Fibroblast of skin of left biceps (primary cell): ENCODE measurements at places on chromosomes 13 and 19.
A peak's percentile ranks its signal among the peaks of the same experiment; 100 is the strongest.

DNA sequence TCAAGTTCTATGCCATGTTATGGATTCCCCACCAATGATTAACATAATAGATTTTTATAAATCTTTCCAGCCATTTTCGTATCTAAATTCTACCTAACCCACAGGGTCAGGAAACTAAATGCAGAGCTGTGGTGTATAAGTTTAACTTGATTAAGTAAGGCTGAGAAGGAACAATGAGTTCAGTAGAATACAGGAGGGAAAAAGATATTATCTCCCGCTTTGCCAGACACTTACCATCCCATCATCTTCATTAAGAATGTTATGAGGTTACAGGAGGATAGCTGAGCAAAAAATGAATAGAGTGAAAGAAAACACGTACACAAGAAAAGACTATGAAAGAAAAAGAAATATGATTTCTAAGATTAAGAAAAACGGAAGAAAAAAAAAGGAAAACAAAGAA lies 27.1 kb downstream of the N4BP2L2 start:
- no peak for DNase-seq

- no peak for DNase-seq
Measured at GRCh38 chr13:40961214-40961613, 57.9 kb downstream of the ELF1 start.

DNA sequence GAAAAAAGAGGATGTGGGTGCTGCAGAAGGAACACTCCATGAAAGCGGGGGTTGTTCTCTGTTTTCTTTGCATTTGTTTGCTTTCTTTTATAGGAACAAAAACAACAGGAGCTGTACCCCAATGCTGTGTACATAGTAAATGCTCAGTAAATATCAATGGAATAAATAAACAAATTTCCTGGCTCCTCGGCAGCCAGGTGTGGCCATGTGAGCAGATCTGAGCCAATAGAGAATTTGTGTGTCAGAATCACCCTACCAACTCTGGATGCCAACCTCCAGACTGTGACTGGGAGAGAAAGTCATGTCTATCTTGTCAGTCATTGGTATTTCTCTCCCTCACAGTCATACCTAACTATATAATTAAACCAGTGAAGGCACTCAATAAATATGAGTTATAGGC lies 10.6 kb upstream of the CLPP start:
- no peak for DNase-seq

DNA sequence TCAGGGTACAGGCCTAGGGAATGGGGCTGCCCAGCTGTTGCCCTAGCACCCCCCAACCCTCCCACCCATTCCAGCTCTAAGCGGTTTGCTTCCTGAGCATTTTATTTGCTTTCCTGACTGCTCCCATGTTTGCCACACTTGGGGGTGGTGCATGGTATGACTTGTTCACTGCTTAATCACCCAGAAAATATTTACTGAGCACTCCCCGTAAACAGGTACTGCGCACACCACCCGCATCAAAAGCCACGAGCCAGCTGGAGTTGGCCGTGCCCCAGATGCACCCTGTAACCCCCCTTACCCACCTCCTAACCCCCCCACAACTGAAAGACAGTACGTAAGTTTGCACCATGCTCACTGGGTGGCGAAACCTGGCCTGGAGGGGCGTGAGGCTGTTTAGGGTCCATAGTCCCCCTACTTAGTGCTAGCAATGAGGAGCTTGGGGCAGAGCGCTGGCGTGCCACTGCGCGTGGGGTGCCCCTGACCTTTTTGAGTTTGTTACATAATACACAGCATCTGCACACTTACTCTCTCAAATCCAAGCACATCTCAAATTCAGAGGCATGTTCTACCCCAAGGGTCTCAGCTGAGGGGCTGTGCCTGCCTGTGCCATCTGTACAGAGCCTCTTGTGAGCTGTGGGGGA lies 29.8 kb downstream of the DPF1 start:
- no peak for DNase-seq

GRCh38 chr19:30255791-30256495 lies 116.2 kb upstream of the ZNF536 start:
- no peak for DNase-seq

DNA sequence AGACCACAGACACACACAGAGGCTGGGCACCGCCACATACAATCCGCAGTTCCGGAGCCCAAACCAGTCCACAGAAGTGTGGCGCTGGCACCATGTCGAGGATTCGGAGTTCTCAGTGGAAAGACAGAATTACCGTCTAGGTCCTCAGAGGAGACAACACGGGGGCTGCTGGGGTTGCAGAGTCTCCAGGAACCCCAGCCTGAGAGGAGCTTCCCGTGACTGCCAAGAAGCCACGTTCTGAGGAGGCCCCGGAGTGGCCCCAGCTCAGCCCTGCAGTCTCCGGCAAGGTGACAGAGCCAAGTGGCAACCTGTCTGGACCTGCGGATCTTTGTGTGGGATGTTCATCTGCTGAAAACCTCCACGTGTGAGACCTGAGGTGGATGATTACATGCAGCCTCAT lies 7.3 kb upstream of the ADPRHL1 start:
- DNase-seq: no peak

- no peak for DNase-seq
Measured at GRCh38 chr13:95858286-95859075, 181.5 kb downstream of the DNAJC3 start.

DNA sequence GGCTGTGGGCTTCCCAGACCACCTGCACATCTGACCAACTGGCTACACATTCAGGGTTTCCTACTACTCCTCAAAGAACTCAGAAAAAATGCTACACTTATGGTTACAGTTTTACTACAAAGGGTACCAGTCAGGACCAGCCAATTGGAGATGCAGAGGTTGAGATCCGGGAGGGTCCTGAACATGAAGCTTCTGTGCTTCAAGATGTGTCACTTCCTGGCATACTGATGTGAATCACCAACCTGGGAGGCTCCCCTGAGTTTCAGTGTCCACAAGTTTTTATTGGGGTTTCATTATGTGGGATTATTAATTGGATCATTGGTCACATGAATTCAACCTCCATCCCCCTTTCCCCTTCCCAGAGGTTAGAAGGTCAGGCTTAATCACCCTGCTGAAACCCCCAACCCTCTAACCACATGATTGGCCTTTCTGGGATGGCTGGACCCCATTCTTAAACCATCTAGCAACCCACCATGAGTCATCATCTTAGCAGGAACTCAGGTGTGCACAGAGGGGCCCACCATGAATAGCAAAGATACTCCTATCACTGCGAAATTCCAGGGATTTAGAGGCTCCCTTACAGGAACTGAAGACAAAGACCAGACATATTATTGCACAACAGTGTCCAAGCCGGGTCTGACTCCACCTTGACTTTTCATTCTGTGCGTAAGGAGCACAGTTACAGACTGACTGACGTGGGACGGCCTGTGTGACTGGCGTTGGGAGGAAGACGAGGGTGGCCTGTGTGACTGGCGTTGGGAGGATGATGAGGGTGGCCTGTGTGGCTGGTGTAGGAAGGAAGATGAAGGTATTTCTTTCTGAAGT lies 90.7 kb downstream of the ATP8A2 start:
- no peak for DNase-seq

- DNase-seq: no peak
Measured at GRCh38 chr13:44206434-44206833, 167.2 kb upstream of the SERP2 start.

- DNase-seq: no peak
Measured at GRCh38 chr19:51594774-51595109, 23.7 kb downstream of the ZNF175 start.

GRCh38 chr13:74061926-74062595 lies 72.1 kb downstream of the KLF12 start:
- DNase-seq: no peak

- no peak for DNase-seq
Measured at GRCh38 chr13:44072536-44072935, 192.8 kb downstream of the LACC1 start.

- no peak for DNase-seq
Measured at GRCh38 chr13:37587236-37587635, 11.3 kb downstream of the POSTN start.

- no peak for DNase-seq
Measured at GRCh38 chr19:38666663-38667511, 19.4 kb downstream of the ACTN4 start.

DNA sequence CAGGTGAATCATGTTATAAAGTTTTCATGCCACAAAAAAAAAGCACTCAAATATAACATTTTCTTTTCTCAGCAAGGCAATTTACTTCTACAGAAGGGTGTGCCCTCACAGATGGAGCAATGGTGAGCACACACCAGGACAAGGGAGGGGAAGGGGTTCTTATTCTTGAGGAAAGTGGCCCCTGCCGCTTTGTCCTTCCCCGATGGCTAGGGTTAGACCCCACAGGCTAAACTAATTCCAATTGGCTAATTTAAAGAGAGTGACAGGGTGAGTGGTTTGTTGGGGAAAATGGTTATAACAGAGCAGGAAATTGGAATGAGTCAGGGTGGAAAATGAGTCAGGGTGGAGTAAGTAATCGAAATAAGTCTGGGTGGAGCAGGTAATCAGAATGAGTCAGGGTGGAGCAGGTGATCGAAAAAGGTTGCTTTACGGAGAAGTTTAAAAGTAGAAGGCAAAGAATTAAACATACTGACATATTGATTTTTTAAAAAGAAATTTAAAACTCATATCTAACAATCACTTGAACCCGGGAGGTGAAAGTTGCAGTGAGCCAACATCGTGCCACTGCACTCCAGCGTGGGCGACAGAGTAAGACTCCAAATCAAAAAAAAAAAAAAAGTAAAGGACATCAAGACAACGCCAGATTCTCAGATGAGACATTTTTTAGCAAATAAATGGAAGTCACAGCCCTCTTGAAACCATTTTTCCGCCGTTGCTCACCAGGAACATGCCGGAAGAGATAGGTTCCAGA lies 813 bp downstream of the ZNF562 start:
- DNase-seq: no peak

DNA sequence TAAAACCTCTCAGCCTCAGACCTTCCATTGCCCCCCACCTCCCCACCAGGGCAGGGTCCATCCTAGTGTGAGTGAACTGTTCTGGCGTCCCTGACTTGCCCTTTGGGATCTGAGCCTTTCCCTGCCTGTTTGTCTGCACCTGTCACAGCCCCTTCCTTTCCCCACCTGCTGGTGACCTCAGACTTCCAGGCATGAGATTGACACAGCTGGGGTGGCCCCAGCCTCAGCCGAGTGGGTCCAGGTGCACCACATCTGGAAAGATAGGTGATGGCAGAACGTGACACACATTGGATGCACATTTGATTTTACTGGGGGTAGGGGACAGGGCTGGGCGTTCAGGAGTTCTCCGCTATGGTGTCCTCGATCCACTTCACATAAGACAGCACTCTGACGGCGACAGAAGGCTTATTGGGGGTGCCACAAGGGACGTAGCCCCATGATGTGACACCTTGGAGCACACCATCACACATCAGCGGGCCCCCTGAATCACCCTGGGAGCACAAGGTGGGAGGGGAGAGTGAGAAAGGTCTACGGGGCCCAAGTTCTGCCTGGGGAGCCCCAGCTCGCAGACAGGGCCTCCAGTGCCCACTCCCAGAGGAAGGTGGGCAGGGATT lies 4.6 kb downstream of the KLK1 start:
- no peak for DNase-seq

- no peak for DNase-seq
Measured at GRCh38 chr19:48501494-48502349, 9.9 kb downstream of the LMTK3 start.

DNA sequence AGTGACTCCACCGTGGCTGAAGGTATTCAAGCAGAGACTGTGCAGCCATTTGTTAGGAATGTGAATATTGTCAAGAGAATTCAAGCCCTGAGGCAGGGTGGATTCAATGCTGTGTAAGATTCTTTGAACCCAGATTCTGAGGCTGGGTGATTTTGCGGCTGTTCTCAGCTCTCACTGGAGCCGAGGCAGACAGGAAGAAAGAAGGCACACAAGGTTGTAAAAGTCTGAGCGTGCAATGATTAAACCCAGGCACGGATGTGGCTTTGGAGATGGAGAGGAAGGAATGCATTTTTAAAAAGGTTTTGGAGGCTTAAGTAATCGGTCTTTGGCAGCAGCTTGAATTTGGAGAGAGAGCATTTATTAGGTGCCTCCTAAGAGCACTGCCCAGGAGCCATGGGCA lies 187.9 kb downstream of the KATNAL1 start:
- DNase-seq: peak; percentile 67

DNA sequence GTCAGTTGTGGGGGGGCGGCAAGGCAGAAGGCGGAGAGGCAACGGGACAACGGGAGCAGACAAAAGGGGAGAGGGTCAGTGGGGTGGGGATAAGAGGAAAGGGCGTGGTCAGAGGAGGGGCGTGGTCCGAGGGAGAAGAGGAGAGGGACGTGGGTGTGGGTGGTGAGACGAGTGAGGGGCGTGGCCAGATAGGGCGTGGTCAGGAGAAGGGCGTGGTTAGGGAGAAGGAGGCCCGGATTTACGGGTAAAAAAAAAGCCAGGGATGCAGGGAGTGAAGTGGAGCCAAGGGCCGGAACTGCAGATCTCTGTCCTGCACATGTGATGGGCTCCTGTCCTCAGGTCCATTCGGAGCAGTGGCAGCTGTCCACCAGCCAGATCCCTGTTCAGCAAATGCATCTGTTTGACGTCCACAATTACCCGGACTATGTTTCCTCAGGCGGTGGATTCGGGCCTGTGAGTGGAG lies 21.5 kb downstream of the CPT1C start:
- DNase-seq: no peak

GRCh38 chr13:39531646-39532045 lies 71.3 kb downstream of the LHFPL6 start:
- DNase-seq: no peak
